Stimulated activated CD8-positive, alpha-beta memory T cell treated with anti-CD3 and anti-CD28 coated beads, Interleukin-7, amount 100 ng/mL, for 1 hour (primary cell): ENCODE measurements at places on chromosomes 6 and 20.

DNA sequence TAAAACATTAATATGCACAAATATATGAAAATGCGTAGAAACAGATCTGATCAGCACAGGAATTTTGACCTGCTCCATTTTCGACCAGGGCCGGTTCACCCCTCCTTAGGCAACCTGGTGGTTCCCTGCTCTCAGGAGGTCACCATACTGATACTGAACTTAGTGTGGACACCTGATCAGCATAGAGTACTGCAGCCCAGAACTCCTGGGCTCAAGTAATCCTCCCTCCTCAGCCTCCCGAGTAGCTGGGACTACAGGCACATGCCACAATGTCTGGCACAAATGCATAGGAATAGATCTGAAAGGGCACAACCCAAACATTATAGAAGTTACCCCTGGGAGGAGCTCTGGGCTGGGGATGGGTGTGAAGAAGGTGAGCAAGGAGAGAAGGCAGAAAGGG, 24.7 kb upstream of the DDO start:
- no peak for DNase-seq

- DNase-seq: no peak
Observed at GRCh38 chr20:44187054-44187771, at the start of gene JPH2. JPH2 (minus strand) TSS chr20:44187188; CDS start chr20:44186705, 483 bp downstream.

GRCh38 chr6:71134929-71135642, 153.5 kb upstream of the OGFRL1 start:
- DNase-seq: no peak

DNA sequence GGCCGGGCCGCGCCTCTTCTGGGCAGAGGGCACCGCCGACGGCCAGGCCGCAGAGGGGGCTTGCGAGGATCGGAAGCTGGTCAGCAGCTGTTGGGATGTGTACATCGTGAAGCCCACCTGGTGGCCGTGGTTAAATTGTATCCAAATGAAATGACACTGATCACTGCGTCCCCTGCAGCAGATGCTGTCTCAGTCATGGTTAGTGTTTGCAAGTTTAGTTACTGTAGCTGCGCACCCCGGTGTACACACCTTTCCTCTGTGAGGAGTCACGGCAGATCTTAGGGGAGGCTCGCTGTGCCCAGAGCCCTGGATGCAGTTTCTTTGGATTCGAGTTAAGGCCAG, 653 bp downstream of the NAA20 start:
- no peak for DNase-seq

DNA sequence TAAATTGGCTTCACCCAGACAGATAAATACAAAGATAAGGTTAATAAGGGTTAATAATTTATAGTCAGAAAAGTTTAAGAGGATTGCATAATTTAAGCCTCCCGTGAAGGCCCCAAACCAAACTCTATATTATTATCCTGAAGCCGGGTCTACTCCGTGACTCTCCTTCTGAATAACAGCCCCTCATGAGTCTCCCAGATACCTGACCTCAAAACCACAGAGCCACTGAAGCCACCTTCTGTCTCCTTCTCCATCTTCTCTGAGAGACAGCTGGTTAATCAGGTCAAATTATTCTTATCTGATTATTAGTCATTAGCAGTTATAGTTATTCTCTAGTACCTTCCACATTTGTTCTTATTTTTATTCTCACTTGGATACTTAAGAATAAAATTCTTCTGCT, 569.2 kb upstream of the AGPAT4 start:
- DNase-seq: no peak

DNA sequence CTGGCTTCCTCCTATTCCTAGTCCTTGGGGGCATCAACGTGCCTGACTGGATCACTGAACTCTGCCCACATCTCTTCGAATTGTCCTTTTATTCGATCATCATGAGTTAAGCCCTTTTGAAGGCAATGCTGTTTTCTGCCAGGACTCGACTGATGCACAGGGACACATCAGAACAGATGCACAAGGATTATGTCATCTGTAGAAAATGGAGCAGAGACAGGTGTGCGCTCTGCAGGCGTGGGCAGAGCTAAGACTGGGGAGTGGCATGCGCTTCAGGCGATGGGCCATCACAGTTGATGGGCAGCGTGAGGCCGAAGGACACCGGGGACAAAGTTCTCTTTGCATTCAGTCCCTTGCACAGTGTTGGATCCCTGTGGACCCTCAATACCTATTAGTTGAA, 13.1 kb downstream of the GABRR1 start:
- no peak for DNase-seq

GRCh38 chr20:45433316-45433715, 17.4 kb downstream of the PIGT start:
- no peak for DNase-seq

- DNase-seq: peak; percentile 35
Observed at GRCh38 chr6:26156850-26157250, 69.6 kb downstream of the HFE start.

- no peak for DNase-seq
Observed at GRCh38 chr20:25353747-25354705, 36.6 kb downstream of the ABHD12 start.

DNA sequence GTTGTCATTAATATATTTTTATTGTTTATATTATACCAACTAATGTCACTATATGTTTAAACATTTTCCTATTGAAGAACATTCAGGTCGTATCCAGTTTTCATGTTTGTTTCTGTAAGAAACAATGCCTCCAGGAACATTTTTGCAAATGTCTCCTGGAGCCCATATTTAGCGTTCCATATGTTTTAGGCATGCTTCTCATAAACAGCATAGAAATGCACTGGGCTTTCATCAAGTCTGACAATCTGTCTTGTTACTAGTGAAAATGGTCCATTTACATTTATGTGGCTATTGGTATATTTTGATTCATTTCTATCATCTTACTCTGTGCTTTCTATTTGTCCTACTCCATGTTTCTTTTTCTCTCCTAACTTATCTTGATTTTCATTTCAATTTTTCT, 431.7 kb downstream of the TFAP2A start:
- no peak for DNase-seq

- DNase-seq: no peak
Observed at GRCh38 chr20:23200914-23201313, 114.8 kb upstream of the CD93 start.

- DNase-seq: peak; percentile 40
Observed at GRCh38 chr20:51372176-51372803, 170.2 kb downstream of the NFATC2 start.

- DNase-seq: no peak
Observed at GRCh38 chr6:38588631-38589366, 50.9 kb downstream of the BTBD9 start.
